ENCODE measurements at places on chromosomes 7 and 10.
A peak's percentile ranks its signal among the peaks of the same experiment; 100 is the strongest.

DNA sequence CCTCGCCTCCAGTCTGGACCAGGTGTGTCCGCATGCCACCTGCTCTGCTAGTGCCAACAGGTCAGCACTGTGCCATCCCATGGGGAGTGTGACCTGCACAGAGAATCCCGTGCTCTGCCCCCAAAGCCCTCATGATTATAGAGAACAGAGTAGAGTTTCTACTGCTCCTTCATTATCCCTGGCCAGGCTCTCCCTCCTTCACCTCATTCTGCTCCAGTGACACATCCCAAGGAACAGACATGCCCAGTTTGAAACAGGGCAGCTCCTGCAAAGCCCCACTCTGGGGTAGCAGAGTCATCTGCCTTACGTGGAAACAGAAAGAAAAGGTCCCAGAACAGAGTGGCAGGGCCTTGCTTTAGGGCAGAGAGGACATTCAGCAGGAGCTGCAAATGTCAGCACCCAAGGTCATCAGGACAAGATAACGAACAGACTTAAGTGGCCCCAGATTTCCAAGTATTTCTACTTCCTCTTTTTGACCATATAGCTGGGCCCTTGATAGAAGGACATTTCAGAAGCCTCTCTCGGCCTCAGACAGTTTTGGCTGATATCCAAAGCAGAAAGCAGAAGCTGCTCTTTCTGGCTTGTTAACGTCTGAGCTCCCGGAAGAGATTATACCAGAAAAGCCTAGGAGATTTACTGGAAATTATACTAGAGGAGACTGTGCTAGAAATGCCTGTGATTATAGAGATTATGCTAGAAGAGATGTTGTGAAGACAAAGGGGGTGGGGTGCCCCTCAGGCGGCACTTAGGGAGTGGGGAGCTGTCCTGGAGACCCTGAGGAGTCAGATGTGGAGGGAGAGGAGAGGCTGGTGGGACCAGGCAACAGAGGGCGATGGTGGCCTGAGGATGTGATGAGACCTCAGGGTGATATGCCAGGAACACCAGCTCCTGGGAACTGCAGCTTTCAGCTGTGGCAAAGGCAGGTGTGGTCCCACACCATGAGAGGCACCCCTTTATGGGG lies 12.6 kb downstream of the TMEM176B start:
- H3K27ac ChIP-seq, result no peak overlapping the region
- peaks cover 54% of the 10 kb centered on the region for H3K27me3 ChIP-seq
- peaks cover 2% of the 10 kb centered on the region for H3K36me3 ChIP-seq
- no peaks in the 10 kb centered on the region for H3K4me1 ChIP-seq

DNA sequence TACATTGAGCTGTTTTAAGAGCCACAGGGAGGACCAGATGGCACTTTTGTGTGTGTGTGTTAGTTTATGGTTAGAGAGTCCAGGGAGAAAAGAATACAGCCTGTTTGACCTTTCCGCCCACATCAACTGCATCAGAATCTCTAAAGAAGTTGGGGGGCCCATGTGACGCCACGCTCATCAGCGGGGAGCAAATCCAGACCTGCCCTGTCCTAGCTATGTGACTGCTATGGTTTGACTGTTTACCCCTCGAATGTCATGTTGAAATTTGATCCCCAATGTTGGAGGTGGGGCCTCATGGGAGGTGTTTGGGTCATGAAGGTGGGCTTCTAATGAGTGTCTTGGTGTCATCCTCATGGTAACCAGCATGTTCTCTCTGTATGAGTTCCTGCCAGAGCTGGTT lies 128.0 kb downstream of the ADRA2A start:
- no peak overlapping the region for H3K4me3 ChIP-seq
- peaks cover 20% of the 10 kb centered on the region for H3K27me3 ChIP-seq
- no peak for DNase-seq
- no peaks in the 10 kb centered on the region for H3K36me3 ChIP-seq
- no peaks in the 10 kb centered on the region for H3K4me1 ChIP-seq

DNA sequence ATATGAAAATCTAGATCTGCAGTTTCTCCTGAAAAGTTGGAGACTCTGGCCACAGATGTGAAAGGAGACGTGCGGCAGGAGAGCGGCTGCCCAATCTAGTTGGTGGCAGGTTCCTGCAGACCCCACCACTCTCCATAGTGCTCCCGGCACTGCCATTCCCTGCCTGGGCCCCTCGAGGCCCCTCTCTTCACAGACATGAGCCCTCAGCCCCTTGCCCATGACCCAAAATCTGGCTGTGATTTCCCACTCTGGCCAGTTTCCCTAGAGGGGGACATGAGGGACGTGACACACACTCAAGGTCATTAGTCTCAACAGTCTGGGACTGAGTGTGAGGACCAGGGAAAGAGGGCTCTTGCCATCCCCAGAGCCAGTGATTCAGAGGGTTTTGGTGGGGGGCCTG lies 138.7 kb downstream of the PTPN20 start:
- no peak overlapping the region for H3K27ac ChIP-seq
- DNase-seq, result no peak
- H3K4me1 ChIP-seq, result peaks cover 5% of the 10 kb centered on the region
- H3K36me3 ChIP-seq, result peaks cover 4% of the 10 kb centered on the region

GRCh38 chr7:152857272-152857671 lies 97.7 kb downstream of the ACTR3B start:
- DNase-seq, result no peak
- H3K4me1 ChIP-seq, result peaks cover 5% of the 10 kb centered on the region
- peaks cover 19% of the 10 kb centered on the region for H3K36me3 ChIP-seq
- no peak overlapping the region for H3K27ac ChIP-seq
- H3K27me3 ChIP-seq, result no peaks in the 10 kb centered on the region

GRCh38 chr10:2145926-2146478 lies 408.7 kb upstream of the ADARB2 start:
- DNase-seq, result no peak
- no peak overlapping the region for H3K4me3 ChIP-seq
- H3K27ac ChIP-seq, result peak overlapping the region; percentile 22
- H3K4me1 ChIP-seq, result no peaks in the 10 kb centered on the region
- peaks cover 36% of the 10 kb centered on the region for H3K27me3 ChIP-seq

DNA sequence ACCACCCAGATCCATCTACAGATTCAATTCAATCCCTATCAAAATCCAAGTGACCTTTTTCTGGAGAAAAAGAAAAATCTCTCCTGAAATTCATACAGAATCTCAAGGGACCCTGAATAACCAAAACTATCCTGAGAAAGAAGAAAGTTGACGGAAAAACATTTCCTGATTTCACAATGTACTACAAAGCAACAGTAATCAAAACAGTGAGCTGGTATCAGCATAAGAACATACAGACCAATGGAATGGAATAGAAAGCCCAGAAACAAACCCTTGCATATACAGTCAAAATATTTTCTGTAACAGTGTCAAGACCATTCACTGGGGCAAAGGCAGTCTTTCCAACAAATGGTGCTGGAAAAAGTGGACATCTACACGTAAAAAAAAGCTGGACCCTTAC lies 89.9 kb downstream of the JMJD1C start:
- DNase-seq, result no peak
- no peak overlapping the region for H3K27ac ChIP-seq
- H3K27me3 ChIP-seq, result no peaks in the 10 kb centered on the region
- H3K4me1 ChIP-seq, result peaks cover 17% of the 10 kb centered on the region
- peaks cover 4% of the 10 kb centered on the region for H3K36me3 ChIP-seq

DNA sequence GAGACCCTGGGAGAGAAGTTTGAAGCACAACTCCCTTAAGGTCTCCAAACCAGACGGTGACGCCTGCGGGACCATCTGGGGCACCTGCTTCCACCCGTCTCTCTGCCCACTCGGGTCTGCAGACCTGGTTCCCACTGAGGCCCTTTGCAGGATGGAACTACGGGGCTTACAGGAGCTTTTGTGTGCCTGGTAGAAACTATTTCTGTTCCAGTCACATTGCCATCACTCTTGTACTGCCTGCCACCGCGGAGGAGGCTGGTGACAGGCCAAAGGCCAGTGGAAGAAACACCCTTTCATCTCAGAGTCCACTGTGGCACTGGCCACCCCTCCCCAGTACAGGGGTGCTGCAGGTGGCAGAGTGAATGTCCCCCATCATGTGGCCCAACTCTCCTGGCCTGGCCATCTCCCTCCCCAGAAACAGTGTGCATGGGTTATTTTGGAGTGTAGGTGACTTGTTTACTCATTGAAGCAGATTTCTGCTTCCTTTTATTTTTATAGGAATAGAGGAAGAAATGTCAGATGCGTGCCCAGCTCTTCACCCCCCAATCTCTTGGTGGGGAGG lies 10.8 kb downstream of the SERPINE1 start:
- H3K36me3 ChIP-seq, result peaks cover 7% of the 10 kb centered on the region
- DNase-seq, result no peak
- H3K4me3 ChIP-seq, result peak overlapping the region; percentile 42

DNA sequence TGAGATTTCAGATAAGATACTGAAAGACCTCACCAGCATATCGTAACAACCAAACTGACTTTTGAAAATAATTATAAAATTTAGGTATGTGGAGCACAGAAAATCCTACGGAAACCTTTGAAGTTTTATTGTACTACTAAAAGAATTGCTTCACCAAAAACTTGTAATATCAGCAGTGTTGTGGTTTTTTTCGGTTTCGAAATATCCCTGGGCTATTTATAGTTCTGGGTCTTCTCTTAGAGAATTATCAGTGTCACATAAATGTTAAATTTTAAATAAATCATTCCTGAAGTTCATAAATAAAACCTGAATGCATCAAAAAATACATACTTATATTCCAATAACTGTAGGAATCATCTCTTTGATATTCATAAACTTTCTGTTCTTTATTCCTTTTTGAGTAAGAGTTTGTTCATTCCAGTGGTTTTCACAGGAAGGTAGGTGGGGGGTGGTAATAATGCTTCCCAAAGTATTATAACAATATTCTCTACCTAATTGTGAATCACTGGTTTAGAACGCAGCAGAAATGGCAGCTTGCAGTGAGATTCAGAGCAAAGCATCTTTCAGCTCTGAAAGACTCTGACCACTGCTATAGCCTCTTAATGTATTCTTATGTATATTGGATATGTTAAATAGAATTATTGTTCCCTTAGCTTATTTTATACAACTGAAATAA lies 60.2 kb downstream of the ZNF277 start:
- no peaks in the 10 kb centered on the region for H3K27me3 ChIP-seq
- H3K4me3 ChIP-seq, result no peak overlapping the region
- DNase-seq, result no peak
- no peaks in the 10 kb centered on the region for H3K36me3 ChIP-seq
- no peak overlapping the region for H3K27ac ChIP-seq
- peaks cover 22% of the 10 kb centered on the region for H3K4me1 ChIP-seq

- no peaks in the 10 kb centered on the region for H3K27me3 ChIP-seq
- no peak overlapping the region for H3K4me3 ChIP-seq
- H3K27ac ChIP-seq, result peak overlapping the region; percentile 1
- no peak for DNase-seq
- peaks cover 14% of the 10 kb centered on the region for H3K4me1 ChIP-seq
- no peaks in the 10 kb centered on the region for H3K36me3 ChIP-seq
Observed at GRCh38 chr10:88281592-88282347, 301.3 kb downstream of the RNLS start.

GRCh38 chr10:93541402-93542357 lies 24.8 kb upstream of the FFAR4 start:
- peaks cover 2% of the 10 kb centered on the region for H3K4me1 ChIP-seq
- no peak overlapping the region for H3K4me3 ChIP-seq
- H3K27me3 ChIP-seq, result peaks cover 27% of the 10 kb centered on the region
- no peak for DNase-seq
- no peak overlapping the region for H3K27ac ChIP-seq
- H3K36me3 ChIP-seq, result no peaks in the 10 kb centered on the region

GRCh38 chr7:78296644-78297371 lies 498.2 kb downstream of the PHTF2 start:
- no peak overlapping the region for H3K4me3 ChIP-seq
- H3K36me3 ChIP-seq, result no peaks in the 10 kb centered on the region
- no peaks in the 10 kb centered on the region for H3K27me3 ChIP-seq
- no peak overlapping the region for H3K27ac ChIP-seq
- no peaks in the 10 kb centered on the region for H3K4me1 ChIP-seq

DNA sequence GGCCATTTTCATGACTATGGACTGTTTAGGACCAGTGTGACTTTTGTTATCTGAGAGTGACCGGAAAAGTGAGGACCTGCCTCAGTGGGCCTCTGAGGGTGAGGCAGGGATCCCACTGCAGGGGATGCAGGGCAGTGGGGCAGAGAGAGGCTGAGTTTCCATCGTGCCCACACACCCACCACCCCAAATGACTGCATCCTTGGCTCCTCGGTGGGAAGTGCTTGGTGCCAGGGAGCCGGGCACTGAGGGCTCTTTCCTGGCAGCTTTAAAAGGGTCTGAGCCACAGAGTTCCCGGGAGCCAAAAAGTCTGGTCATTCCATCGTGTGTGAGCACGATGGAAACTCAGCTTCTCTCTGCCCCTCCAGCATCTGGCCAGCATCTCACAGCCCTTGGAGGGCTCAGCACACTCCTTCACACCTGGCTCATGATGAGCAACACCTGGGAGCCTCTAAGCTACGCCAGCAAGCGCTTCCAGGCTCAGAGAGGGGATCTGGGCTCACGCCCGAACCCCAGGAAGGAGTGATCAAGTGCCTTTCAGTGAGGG lies 59.1 kb downstream of the RAMP3 start:
- no peak overlapping the region for H3K4me3 ChIP-seq
- H3K27me3 ChIP-seq, result peaks cover 88% of the 10 kb centered on the region
- no peak overlapping the region for H3K27ac ChIP-seq
- DNase-seq, result no peak

DNA sequence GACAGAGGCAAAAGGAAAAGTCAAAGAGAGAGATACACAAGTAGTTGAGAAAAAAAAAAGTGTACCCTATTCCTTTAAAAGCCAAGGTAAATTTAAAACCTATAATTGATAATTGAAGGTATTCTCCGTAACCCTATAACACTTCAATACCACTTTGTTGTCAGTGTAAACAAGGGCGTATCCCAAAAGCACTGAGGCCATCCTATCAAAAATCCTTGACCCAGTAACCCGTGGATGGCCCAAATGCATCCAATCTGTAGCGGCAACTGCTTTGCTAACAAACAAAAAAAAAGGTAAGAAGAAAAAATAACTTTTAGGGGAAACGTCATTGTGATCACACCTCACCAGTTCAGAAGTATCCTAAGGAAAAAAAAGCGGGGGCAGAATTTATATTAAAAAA lies 5.1 kb upstream of the NAPEPLD start:
- H3K4me1 ChIP-seq, result peaks cover 16% of the 10 kb centered on the region
- no peak overlapping the region for H3K4me3 ChIP-seq
- H3K27ac ChIP-seq, result no peak overlapping the region
- H3K36me3 ChIP-seq, result peaks cover 7% of the 10 kb centered on the region
- no peaks in the 10 kb centered on the region for H3K27me3 ChIP-seq
- DNase-seq, result no peak

DNA sequence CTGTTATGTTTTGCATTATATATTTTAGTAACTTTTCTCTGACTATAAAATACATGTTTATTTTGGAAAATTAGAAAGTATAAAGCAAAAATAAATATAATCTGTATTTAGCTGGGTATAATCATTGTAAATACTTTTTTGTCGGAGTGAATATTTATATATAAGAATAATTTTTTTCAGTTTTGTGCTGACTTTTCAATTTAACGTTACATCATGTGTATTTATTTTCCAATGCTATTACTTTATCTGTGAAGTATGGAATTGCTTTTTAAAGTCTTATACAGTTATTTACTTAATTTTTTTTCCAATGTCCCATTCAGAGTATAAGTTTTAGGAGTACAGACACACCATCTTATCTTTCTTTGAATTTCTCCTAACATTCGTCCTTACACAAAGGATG lies 15.2 kb downstream of the AP3M1 start:
- H3K27ac ChIP-seq, result peak overlapping the region; percentile 62
- no peaks in the 10 kb centered on the region for H3K4me1 ChIP-seq
- no peak overlapping the region for H3K4me3 ChIP-seq
- H3K27me3 ChIP-seq, result no peaks in the 10 kb centered on the region
- peaks cover 80% of the 10 kb centered on the region for H3K36me3 ChIP-seq
